IPS DF 6.9 (cell line): ENCODE measurements at places on chromosomes 16 and 17.

- no peak for DNase-seq
These were observed 287.4 kb downstream of the SLC39A11 start for GRCh38 chr17:72804949-72805707.

DNA sequence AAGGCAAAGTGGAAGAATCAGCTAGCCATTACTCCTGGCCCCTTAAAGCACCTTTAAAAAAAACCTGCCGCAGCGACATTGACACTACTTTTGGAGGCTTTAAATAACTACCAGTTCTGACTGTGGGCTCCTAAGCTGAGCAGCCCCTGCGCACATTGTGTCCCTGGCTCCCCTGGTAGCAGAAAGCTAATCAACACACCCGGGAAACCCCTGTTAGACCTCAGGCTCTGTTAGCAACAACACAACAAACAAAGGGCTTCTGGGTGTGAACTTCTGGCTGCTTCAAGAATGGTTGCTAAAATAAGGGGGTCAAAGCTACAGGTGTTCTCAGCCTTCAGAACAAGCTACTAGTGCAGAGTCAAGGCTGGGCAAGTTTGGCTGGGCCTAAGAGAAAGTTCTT is 83.6 kb downstream of the TMEM100 start:
- no peak for DNase-seq

DNA sequence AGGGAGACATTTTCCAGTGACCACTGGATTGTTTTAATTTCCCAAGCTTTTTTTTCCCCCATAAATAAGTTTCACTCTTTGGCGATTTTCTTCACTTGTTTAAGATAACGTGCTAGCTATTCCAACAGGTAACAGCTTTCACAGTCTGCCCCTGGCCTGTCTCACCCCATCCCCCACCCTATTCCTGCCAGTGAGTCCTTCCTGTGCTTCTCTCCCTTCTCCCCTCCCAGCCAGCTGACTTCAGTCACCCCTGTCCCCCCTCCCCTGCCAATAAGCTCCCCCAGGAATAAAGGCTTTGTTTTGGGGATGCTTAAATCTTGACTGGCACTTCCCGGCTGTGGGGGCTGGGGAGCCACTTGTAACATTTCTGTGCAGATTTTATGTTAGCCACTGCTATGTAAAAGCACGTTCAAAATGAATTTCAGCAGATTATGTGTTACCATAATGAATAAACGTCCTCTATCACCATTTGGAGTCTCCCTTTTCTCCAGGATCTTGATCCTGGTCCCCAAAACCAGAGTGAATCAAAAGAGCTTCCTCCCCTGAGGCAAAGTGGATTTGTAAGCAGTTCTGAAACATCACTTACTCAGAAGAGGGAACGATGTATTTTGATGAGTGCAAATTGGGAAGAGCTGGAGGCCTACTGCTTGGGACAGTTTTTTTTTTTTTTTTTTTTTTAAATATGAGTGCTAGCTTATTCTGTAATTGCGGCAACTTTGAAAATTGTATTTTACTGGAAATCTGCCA is 58.2 kb downstream of the IGF2BP1 start:
- no peak for DNase-seq

DNA sequence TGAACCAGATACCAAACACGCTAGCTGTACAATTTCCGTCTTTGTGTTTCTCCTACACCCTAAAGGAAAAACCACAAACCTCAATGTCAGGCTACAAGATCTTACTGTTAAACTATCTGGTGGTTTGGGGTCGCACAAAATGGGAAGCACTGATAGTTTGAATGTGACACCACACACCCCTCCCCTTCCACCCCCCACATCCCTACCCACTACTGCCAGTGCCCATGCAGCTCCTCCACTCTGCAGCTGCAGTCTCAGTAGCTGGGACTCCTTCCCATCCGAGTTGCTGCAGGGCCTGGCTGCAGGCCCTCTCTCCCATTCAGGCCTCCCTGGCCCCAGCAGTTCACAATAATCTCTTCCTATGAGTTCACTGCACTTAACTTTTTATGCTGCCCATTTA is 18.4 kb downstream of the TRAP1 start:
- DNase-seq, result no peak

GRCh38 chr17:45114117-45114932 is 18.0 kb downstream of the PLCD3 start:
- no peak for DNase-seq

GRCh38 chr17:66920435-66920834 is 44.1 kb upstream of the CACNG4 start:
- no peak for DNase-seq

GRCh38 chr17:75516619-75517296 is 430 bp downstream of the TSEN54 start:
- no peak for DNase-seq

- DNase-seq, result no peak
These were observed 1.6 kb downstream of the MPO start for GRCh38 chr17:58279016-58279711.

GRCh38 chr17:19348081-19348650 is 14.4 kb downstream of the B9D1 start:
- DNase-seq, result no peak

DNA sequence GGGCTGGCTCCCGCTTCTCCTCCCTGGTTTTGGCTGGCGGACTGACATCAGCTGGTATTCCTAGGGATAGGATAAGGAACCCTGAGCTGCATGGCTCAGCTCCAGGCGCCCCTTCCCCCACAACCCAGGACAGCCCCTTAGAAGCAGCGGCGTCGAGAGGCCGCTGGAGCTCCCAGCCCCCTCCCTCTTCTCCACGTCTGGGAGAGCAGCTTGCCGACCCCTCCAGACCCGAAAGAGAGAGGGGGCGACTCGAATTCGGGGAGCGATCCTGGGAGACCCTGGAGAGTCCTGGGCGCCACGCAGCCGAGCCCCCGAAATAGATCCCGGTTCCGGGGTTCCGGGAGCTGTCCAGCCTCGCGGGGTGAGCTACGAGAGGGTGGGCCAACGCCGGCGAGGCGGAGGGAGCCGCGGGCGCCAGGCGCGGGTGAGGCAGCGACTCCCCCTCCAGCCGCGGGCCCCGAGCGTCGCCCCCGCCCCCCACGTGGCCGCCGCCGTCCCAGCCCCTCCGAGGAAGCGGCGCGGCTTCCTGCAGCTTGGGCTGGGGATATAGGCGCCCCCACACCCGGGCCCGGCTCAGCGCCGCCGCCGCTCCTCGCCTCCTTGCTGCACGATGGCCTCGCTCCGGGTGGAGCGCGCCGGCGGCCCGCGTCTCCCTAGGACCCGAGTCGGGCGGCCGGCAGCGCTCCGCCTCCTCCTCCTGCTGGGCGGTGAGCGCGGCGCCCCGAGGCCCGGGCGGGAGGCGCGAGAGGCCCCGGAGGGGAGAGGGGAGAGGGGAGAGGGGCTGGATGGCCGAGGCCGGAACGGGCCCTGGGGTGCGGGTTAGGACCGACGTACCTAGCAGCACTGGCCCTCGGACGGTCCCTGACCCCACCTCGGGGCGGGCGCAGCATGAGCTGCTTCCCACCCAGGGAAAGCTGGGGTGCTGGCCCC is at the start of gene RAMP2:
Gene RAMP2, plus strand, starts transcription at position 576 of the 930 bp plus-strand sequence. Its CDS starts 35 bp downstream, at position 611.
- no peak for DNase-seq

GRCh38 chr16:86783636-86784626 is 205.6 kb downstream of the FOXL1 start:
- DNase-seq, result no peak

- no peak for DNase-seq
These were observed 63.0 kb downstream of the BAIAP2 start for GRCh38 chr17:81097943-81098308.

DNA sequence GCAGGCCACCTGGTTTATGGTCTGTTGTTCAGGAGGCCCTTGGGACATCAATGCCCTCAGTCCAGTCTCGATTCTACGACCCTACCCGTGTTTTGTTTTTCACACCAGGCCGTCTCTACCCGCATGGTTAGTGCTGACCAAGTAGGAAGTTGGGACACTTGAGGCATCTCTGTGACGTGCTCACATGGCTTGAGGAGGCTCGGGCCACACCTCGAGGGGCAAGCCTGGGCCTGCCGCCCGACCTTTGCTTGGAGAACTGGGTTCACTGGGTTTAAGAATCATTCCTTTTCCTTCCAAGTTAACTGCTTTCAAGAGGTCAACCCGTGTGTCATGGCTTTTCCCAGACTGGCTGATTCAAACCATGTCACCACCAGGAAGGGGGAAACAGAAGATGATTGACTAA is 86.8 kb downstream of the CMIP start:
- DNase-seq, result no peak

GRCh38 chr17:3827124-3827773 is 18.8 kb downstream of the NCBP3 start:
- DNase-seq, result peak; percentile 33

GRCh38 chr16:53099318-53100130 is 44.7 kb downstream of the CHD9 start:
- peak; percentile 88 for DNase-seq

DNA sequence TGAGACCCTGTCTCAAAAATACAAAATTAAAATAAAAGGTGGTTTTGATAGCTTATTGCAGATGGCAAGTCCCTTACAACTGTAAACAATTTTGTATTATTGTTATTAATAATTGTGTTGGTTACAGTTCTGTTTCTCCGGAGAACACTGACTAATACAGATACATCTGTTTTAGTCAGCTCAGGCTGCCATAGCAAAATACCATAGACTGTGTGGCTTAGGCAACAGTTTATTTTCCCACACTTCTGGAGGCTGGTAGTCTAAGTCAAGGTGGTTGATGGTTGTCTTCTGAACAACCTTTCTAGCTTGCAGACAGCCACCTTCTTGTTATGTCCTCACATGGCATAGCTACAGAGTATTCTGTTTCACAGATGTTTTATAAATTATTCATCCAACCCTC is 14.2 kb upstream of the IL21R start:
- no peak for DNase-seq

DNA sequence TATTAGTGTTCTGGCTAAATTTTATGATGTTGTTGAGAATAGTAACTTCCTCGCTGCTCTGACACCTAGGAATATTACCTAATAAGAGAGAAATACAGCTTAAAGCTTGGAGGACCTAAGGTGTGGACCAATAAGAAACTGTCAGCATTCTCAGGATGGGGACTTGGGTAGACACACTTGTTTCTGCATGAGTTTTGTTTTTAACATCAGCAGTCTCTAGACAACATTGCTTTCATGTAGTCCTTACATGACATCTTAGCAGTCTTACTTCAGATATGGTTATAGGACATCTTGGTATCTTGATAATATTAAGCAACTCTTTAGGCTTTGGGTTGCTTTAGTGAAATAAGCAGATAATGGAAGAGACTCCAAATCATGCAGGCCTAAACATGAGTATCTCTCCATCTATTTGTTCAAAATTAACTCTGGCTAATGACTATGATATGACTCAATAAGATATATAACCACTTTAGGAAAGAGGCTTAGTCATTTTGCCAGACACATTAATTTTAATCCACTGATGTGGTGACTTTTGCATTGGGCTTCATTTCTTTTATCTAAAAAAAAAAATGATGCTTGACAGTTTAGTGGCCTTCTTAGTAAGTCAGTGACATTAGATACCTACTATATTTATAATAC is 84.5 kb downstream of the WNT3 start:
- DNase-seq, result no peak

- DNase-seq, result peak; percentile 58
These were observed 7.1 kb upstream of the FTSJ3 start for GRCh38 chr17:63834431-63835166.

DNA sequence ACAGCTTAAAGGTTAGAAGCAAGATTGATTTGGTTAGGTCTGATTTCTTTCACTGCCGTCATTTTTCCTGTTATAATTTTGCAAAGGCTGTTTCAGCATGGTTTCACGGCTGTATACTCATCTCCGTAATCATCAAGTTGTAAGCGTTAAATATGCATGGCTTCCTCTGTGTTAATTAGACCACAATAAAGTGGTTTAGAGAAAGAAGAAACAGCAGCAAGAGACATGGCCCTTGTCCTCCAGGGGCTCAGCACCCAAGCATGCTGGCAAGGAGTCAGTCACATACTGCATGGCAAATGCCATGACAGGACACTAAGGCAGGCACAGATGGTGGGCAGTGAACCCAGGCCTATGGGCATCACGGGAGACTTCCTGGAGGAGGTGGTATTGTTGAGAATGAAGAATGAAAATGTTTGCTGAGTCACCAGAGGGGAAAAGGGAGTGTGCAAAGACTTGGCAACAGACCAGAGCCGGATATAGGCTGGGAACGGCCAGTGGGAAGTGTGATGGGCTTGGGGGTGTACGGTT is 61.4 kb upstream of the PLCG2 start:
- no peak for DNase-seq

- DNase-seq, result no peak
These were observed 1.3 kb downstream of the PLXDC1 start for GRCh38 chr17:39150104-39150634.

GRCh38 chr17:2880050-2880449 is 83.8 kb downstream of the RAP1GAP2 start:
- DNase-seq, result no peak

DNA sequence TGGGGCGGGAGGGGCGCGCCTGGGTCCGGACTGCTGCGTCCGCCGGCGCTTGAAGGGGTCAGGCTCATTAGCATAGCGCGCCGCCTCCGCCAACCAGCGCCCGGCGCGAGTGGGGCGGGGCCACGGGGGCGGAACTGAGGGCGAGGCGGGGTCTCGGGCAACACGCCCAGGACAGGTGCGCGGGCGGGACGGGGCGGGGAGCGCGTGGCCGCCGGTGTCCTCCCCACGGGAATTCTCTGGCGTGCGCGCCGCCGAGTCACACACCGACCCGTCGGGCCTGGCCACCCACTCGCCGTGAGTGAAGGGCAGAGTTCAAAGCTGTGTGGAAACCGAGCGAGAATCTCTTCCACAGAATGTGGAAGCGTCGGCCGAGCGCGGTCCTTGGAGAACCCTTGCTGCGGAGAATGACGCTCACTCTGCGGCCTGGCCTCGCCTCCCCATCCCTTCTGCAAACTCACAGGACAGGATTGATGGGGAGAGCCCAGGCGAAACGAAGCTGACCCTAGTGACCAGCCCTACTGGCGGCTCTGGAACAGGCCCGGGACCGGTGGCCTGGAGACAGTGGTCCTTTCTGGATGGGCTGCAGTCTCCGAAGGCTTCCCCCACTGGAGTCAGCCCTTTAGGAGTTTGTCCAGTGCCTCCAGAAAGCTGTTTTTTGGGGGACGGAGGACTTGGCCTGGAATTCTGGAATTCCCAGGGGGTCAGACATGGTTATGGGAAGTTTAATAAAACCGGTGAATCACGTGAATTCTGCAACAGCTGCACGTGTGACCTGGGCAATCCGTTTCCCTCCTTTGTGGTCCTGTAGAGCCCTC is at the start of gene SNAI3:
Gene SNAI3, minus strand, starts transcription at position 69 of the 815 bp plus-strand sequence. CDS start 101 bp downstream, outside the sequence.
- no peak for DNase-seq

GRCh38 chr16:31149894-31150890 is at the start of gene PRSS36:
Gene PRSS36, minus strand, starts transcription at chr16:31150066. Its CDS starts 31 bp downstream, at chr16:31150035.
- DNase-seq, result no peak

GRCh38 chr16:71893888-71894228 is 1.5 kb upstream of the IST1 start:
- no peak for DNase-seq
